GM06990 (cell line): ENCODE measurements at places on chromosomes 5 and 9.

- no peak for DNase-seq
Measured at GRCh38 chr5:119878712-119879111, 249.4 kb downstream of the FAM170A start.

DNA sequence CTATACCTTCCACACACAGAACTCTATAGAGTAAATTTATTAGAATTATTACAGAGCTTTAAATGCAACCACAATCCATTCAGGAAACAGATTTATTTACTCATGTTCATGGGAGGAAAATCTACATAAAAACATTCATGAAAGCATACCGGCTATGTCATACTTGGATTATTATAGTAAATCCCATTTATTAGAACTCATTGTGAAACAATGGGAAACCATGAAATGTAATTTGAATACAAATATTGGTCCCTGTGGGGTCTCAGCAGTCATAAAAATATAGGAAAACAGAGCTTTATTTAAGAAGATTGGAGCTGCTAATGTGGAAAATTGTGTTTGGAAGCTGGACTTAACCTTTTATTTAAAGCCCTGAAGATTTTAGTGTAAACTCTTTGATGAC lies 80.7 kb downstream of the HAPLN1 start:
- DNase-seq: no peak

DNA sequence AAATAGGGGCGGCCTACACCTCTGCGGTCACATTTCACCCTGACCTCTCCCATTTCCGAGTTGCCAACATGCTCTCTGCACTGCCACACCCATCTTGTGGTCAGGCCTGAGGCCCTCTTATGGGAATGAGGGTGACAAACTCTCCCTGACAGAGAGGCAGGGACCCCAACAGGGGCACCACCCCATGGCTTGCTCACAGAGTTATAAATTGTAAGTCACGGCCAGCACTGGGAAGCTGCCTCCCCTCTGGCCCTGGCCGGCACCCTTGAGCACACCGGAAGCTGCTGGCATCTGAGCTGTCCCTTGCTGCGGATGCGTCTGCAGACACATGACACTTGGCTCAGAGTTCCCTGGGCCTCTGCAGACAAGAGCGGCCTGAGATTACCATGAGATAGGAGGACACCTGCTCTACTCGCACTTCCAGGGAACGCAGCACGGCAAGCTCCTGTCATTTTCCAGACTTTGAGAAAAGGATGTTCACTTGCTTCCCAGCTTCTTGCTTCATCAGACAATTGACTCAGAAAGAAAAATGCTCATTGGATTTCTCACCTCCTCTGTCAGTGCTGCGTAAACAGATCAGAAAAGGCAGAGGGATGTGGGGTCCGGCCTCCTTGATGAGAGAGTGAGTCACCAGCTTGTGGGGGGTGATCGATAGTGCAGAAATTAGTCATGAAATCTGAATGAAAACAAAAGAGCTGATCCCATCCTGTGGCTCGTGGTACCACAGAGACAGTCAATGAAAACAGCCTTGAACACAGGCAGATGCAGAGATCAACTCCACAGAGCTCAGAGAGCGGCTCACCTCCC lies 269.8 kb downstream of the SYK start:
- DNase-seq: no peak

DNA sequence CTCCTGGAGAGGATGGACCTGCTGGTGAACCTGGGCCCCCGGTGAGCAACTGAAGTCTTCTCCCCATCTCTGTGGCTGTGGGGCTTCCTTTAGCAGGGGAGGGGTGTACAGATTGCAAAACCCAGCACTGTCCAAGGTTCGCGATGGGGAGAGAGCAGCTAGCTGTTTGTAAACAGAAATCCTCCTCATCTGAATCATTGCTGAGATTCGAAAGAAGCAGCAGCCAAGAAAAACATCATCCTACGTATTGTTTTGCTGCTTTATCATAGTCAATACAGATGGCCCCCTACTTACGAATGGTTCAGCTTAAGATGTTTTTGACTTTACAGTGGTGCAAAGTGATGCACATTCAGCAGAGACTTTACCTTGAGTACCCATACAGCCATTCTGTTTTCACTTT lies 80.0 kb upstream of the TGFBR1 start:
- no peak for DNase-seq

GRCh38 chr9:79433703-79434102 lies 138.1 kb upstream of the TLE4 start:
- DNase-seq: no peak

DNA sequence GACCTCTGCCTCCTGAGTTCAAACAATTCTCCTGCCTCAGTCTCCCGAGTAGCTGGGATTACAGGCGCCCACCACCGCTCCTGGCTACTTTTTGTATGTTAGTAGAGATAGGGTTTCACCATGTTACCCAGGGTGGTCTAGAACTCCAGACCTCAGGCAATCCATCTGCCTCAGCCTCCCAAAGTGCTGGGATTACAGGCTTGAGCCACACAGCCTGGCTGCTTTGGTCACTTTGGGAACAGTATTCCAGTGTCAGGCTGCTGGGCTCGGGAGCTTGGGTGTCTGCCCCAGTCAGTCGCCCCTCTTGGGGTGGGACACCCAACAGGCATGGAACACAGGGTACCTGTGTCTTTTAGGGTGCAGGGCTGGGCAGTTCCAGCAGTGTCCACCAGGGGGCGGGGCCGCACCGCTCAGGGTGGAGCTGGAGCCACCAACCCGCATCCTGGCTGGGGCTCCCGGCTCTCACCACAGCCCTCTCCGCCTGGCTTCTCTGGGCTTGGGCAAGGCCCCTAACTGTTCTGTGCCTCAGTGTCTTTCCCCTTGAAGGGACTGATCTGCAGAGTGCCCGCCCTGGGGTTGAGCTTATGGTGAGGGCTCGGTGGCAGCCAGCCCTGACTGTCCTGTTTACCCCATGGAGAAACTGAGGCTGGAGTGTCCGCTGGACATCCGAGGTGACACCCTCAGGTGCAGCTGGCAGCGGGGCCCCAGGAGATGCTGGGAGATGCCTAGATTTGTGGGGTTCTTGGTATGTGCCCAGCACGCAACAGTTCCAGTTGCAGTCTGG lies 6.4 kb upstream of the RNU6ATAC start:
- no peak for DNase-seq

- DNase-seq: no peak
Measured at GRCh38 chr9:133463234-133463863, 3.6 kb downstream of the CACFD1 start.

- no peak for DNase-seq
Measured at GRCh38 chr5:94463739-94464138, 154.7 kb downstream of the KIAA0825 start.

DNA sequence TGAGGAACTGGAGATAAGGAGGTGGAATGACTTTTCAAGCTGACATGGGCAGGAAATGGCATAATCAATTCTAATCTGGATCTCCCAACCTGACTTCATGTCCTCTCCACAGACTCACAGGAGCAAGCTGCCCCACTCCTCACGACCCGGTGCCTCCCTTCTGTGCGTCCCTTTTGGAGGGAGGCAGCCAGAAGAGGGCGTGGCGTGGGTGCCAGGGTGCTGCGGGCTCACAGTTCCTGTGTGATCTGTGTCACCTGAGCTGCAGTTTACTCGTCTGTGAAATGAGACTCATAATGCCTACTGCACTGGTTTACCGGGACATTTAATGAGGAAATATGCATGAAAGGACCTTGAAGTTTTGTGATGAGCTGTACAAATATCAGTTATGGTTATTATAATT lies 207.4 kb downstream of the DAB2IP start:
- no peak for DNase-seq

DNA sequence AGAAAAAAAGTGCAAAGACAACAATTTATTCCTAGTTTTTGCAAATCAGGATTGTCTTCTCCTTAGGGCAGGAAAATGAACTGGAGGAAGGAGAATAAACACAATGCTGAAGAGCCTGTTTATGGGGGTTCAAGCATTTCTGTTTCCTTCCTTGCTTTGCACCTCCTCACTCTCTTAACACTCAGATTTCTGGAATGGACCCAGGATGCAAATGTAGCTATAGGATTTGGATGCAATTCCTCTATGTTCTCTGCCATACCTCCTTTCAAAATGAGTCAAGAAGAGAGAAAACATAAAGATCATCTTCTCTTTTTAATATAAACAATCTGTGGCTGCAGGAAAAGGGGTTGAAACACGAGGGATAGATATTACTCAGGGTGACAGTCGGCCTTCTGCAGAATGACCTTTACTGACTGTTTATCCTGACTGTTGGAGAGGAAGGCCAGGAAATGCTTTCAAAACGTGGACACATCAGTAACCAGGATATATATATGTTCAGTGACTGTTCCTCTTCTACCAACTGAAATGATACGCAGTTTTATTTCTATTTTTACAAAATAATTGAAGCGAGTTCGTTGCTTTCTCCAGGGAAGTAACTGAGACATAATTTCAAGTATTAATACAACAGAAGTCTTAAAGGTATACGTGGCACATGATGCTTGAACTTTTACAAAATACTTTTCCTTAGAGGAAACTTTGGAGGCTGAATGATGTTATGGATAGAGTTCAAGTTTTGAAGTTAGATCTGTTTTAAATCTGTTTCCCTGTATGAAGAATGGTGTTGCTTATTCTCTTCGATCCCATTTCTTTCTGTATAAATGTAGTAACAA lies 44.4 kb downstream of the ACTBL2 start:
- no peak for DNase-seq

- no peak for DNase-seq
Measured at GRCh38 chr9:133151041-133151440, 12.7 kb downstream of the GBGT1 start.

- DNase-seq: no peak
Measured at GRCh38 chr9:105198865-105199264, 45.6 kb upstream of the SLC44A1 start.

- no peak for DNase-seq
Measured at GRCh38 chr9:107973451-107973850, 483.9 kb upstream of the KLF4 start.

GRCh38 chr5:86626149-86626548 lies 8.4 kb downstream of the COX7C start:
- DNase-seq: no peak

GRCh38 chr5:143402553-143403333 lies 743 bp downstream of the NR3C1 start:
- peak; percentile 76 for DNase-seq

- DNase-seq: no peak
Measured at GRCh38 chr5:168578538-168579487, at the start of gene PANK3. PANK3 (minus strand) TSS chr5:168579368; CDS start chr5:168579283, 85 bp downstream.

DNA sequence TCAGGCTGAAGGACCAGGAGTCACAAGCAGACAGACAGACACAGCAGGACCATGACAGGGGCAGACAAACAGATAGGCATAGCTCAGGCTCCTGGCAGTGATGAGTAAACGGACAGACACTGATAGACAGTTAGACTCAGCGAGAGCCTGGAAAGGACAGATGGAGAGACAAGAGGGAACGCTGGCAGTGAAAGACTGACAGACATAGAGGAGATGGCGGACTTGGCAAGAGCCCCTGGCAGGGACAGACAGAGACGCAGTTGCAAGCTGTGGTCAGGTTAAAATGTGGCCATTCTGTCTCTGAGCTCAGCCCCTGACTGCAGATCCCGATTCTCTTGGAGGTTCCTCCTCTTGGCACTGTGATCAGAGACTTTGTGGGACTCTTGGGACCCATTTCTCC lies 13.6 kb downstream of the CSF2 start:
- DNase-seq: no peak

DNA sequence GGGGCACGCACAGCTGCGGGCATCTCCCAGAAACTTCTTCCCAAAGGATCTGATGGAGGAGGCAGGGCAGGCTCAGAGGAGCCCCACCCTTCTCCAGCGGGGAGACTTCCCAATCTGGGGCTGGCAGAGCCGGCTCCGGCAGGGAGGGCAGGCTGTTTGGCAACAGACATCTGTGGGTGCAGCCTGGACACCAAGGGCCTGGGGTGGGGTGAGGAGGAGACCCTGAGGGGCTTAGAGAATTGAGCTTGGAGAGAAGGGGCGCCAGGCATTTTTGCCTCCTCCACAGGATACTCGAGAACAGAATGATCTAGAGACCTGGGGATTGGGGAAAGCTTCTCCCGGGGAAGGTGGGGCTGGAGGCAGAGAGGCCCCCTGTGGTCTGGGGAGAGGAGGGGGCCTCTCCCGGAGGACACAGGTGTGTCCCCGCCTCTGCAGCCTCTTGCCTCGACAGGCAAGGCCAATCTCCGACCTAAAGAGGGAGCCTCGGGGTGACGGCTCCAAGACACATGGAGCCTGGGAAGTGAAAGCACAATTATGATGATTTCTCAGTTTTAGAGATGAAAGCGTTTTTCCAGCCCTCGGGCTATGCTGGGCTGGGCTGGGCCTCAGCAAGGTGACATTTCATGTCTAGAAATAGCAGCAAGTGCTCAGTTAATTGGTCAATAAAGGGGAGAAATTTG lies 8.4 kb downstream of the LHX3 start:
- no peak for DNase-seq

DNA sequence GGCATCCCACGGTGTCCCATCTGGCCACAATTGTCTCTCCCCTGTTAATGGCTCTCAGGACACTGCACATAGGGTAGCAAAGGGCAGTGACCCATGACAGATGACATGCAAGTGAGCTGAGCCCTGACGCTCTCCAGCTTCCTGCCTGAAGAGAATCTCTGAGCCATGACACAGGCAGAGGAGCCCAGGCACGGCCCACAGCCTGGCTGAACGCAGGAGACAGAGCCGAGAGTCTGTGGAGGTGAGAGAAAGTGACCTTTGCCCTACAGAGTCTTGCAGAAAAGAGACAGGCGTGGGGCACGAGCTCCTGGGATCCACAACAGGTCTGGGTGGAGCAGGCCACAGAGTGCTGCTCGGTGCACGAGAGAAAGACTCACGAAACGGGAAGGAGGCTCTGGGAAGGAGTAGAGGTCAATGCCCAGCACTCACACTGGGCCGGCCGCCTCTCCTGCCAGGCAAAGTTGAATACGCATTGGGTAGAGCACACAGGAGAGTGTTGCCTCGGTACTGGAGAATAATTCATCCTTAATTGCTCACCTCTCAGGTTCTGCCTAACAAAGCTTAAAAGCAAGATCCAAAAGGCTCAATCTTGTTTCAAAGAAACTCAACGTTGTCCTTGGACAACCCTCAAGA lies 90.3 kb downstream of the MRPL36 start:
- DNase-seq: no peak

DNA sequence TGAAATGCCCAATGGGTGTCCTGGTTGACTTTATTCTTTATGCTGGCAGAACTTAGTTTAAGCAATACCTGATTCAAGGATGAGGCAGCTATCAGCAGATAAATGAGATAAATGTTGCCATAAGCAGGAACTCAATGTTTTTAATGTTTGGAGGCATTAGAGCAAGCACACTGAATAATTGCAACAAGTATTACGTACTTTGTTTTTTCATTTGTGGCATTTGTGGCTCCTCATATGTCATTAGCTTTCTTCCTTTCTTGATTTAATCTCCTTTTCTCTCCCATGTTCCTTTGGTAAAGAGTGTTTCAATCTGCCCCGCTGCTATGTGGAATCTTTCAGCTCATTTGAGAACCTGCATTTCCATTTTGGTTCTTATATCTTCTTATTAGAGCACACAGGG lies 6.4 kb upstream of the NR3C1 start:
- no peak for DNase-seq

DNA sequence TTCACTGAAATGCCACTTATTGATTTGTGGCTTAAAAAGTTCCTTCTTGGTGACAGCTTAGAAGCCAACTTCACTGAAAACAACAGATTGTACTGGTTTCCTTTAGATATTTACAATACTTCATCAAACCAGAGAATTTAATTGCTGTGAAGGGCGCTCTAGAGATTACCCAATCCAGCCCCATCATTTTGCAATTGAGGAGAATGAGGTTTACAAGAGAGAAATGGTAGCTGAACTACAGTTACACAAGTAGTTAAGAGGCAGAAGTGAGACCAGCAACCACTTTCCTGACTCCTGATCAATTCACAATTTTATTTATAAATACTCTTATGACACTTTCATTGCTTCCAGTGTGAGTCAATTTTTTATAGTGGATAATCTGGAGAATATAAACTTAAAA lies 103.5 kb upstream of the APC start:
- no peak for DNase-seq

GRCh38 chr9:110520120-110520701 lies 59.3 kb downstream of the SVEP1 start:
- DNase-seq: no peak
